ENCODE measurements at places on chromosomes 2 and 18. TPM values are rescaled to one million over a fixed set of nuclear protein-coding genes. Genes with fewer than 3 reads are reported as not detected.

RIT2 gene
- not detected for total RNA-seq

CRYBA2 gene
- total RNA-seq: 0.59 TPM

IL1R1 gene
- total RNA-seq: 23.5 TPM

FER1L5 gene
- 0.09 TPM for total RNA-seq

DNA sequence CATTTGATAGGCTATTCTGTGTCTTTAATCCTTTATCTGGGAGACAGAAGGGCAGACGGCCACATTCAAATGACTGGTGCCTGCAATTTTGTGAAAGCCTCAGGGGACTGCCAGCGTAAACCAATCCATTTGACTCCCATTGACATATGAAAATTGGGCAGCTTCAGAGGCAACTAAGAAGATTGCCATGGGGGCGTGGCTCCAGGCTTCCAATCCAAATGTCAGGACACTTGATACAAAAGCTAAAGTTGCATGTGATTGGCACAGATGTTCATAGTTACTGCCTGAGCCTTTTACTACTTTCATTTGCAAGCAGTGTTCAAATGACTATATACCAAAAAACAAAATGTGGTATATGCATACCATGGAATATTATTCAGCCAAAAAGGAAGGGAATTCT, 42.0 kb downstream of the SPC25 start:
- DNase-seq: no peak
- no peaks in the 10 kb centered on the region for H3K36me3 ChIP-seq
- H3K4me1 ChIP-seq: no peaks in the 10 kb centered on the region
- H3K27me3 ChIP-seq: no peaks in the 10 kb centered on the region
- H3K4me3 ChIP-seq: no peak overlapping the region
- H3K27ac ChIP-seq: no peak overlapping the region

DNA sequence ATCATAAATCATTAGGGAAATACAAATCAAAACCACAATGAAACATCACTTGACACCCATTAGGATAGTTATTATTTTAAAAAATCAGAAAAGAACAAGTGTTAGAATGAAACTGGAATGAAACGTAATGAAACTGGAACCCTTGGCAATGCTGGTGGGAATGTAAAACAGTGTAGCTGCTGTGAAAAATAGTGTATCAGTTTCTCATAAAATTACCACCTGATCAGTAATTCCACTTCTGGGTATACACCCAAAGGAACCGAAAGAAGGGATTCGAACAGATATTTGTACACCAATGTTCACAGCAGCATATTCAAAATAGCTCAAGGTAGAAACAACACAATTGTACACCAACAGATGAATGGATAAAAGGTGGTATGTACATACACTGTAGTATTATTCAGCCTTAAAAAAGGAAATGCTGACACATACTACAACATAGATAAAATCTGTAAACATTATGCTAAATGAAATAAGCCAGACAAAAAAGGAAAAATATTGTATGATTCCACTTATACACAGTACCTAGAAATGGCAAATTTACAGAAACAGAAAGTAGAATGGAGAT, 27.0 kb downstream of the ROCK1 start:
- H3K27me3 ChIP-seq: no peaks in the 10 kb centered on the region
- H3K36me3 ChIP-seq: no peaks in the 10 kb centered on the region
- H3K27ac ChIP-seq: no peak overlapping the region
- H3K4me3 ChIP-seq: no peak overlapping the region
- H3K4me1 ChIP-seq: no peaks in the 10 kb centered on the region

GRCh38 chr2:18750672-18751554, 161.5 kb upstream of the NT5C1B start:
- DNase-seq: no peak
- no peak overlapping the region for H3K4me3 ChIP-seq
- H3K27me3 ChIP-seq: no peaks in the 10 kb centered on the region
- H3K36me3 ChIP-seq: no peaks in the 10 kb centered on the region

DNA sequence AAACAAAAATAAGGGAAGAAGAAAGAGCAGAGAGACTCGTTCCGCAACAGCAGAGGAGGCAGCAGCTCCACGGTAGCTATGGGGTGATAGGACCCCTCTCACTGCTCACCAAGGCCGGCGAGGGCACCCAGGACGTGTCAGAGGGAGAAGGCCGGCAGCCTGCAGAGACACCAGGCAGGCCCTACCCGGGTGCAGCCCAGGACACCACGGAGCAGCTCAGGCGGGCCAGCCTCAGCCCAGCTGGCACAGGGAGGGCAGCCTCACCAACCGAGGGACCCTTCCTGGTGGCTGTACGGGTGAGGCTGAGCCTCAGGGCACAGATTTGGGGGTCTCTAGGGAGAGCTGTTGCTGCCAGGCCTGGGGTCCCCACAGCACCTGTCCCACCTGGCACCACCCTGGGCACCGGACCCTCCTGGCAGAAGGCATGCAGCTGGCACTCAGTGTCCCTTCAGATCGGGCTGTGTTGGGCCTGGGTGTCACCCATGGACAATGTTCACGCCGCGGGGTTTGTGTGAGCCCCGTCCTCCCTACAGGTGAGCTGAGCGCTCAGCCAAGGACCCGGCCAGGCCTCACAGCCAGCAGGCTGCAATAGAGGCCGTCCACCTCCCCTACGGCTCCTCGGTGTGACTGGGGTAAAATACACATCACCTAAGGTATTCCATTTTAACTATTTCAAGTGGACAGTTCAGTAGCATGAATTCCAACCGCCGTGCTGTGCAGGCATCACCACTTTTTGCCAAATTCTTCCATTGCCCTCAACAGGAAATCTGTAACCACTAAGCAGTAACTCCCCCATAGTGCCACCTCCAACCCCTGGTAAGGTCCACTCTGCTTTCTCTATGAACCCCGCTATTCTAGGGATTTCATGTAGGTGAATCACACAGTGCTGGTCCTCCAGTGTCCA, 21.6 kb downstream of the KCNG2 start:
- H3K4me3 ChIP-seq: no peak overlapping the region
- DNase-seq: no peak
- no peaks in the 10 kb centered on the region for H3K36me3 ChIP-seq

- no peaks in the 10 kb centered on the region for H3K4me1 ChIP-seq
- no peaks in the 10 kb centered on the region for H3K27me3 ChIP-seq
- no peak overlapping the region for H3K27ac ChIP-seq
- H3K4me3 ChIP-seq: no peak overlapping the region
Measured at GRCh38 chr2:192369969-192370368, 175.2 kb upstream of the TMEFF2 start.

GRCh38 chr18:11283479-11284161, 134.3 kb upstream of the PIEZO2 start:
- no peaks in the 10 kb centered on the region for H3K27me3 ChIP-seq
- no peak for DNase-seq
- H3K27ac ChIP-seq: no peak overlapping the region

- DNase-seq: no peak
- no peaks in the 10 kb centered on the region for H3K36me3 ChIP-seq
- no peaks in the 10 kb centered on the region for H3K27me3 ChIP-seq
- H3K4me1 ChIP-seq: no peaks in the 10 kb centered on the region
- no peak overlapping the region for H3K4me3 ChIP-seq
Measured at GRCh38 chr18:70653671-70654070, 364.8 kb downstream of the SOCS6 start.

DNA sequence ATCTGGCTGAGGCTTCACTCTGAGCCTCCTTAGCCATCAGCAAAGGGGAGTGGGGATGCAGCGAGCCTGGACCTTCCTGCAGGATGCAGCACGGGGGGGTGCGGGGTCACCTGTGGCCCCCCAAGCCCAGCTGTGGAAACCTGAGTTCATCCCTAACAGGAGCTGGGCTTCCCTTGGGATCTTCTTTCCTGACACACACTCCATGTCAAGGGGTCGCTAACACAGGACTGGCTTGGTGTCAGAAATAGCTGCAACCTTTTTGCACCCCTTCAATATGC, 174.7 kb downstream of the RTP5 start:
- H3K4me3 ChIP-seq: no peak overlapping the region
- H3K27me3 ChIP-seq: no peaks in the 10 kb centered on the region
- H3K36me3 ChIP-seq: no peaks in the 10 kb centered on the region

Data from Caco-2 (cell line).